ENCODE measurements at places on chromosomes 4 and X.

DNA sequence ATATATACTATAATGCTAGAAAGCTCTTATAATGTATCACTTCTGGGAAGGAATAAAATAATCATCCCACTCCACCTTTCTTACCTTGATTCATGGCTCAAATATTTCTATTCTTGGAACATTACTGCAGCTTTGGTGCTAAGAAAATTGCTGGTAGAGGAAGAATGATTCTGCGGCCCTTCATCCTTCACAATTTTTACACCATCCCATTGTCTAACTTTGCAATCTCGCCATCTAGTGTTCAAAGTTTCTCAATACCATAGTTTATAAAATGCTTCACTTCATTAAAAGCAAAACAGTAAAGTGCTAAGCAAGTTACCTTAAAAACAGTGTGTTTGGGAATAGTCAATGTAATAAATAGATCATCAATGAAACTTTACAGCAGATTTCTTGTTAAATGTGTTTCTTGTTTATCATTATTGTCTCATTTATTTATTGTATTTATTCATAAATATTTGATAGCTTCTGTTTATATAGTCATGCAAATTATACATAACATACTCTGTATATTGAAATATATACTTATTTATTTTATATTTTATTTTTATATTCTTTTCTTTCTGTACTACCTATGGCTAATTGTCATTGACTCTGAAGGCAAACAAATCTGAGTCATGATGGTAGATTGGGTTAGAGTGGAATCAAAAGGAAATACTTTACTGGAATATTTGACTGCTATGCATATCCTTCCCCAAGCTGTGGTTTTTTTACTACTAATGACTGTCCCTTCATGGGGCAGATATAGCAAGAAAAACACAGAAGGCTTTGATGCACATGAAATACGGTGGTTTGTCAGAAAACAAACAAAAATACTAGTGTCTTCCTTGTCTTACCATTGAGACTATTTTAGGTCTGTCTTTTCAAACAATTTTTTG lies 390.7 kb downstream of the MAPK10 start:
- DNase-seq: peak; percentile 8

- DNase-seq: peak; percentile 85
These were observed 162.3 kb upstream of the MAMLD1 start for GRCh38 chrX:150200820-150201287.

GRCh38 chr4:21780148-21780547 lies 168.4 kb downstream of the KCNIP4 start:
- DNase-seq: no peak

DNA sequence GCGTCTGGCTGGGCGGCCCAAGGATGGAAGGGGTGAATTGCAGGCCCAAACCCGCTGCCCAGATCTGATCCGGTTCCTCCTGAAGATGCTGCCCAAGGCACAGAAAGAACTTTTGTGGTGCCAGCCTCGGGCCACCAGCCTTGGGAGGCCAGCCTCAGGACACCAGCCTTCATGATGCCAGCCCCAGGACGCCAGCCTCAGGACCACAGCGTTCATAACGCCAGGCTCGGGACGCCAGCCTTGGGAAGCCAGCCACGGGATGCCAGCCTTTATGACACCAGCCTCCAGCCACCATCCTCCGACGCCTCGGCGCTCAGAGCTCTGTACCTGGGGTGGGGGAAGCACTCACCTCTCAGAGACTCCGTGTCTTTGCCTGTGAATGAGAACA lies 107.8 kb downstream of the ADRA2C start:
- DNase-seq: no peak

Measured in activated CD4-positive, alpha-beta T cell treated with anti-CD3 and anti-CD28 coated beads, Interleukin-2, Interleukin-6, amounts not matched to agents 100 ng/mL and 50 ng/mL, durations not matched to agents 16 hours and 8 hours (primary cell).